ENCODE measurements at places on chromosomes 13 and 19.

DNA sequence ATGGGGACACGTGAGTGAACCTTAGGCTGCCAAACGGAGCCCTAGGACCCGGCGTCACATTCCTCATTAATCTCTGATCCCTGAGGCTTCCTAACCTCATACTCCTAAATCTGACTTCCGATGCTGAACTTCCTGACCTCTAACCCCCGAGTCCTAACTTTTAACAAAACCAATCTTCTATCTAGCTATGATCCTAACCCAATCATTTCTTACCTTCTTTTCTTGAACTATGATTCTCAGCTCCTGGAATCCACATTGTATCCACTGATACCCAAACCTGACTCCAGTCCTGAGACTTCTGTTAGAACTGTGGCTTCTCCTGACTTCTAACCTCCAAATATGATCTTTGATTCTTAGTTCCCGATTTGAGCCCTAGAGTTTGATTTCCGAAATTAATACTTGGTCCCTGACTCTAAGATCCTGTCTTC lies 447 bp downstream of the NFKBIB start:
- peak; percentile 16 for DNase-seq

DNA sequence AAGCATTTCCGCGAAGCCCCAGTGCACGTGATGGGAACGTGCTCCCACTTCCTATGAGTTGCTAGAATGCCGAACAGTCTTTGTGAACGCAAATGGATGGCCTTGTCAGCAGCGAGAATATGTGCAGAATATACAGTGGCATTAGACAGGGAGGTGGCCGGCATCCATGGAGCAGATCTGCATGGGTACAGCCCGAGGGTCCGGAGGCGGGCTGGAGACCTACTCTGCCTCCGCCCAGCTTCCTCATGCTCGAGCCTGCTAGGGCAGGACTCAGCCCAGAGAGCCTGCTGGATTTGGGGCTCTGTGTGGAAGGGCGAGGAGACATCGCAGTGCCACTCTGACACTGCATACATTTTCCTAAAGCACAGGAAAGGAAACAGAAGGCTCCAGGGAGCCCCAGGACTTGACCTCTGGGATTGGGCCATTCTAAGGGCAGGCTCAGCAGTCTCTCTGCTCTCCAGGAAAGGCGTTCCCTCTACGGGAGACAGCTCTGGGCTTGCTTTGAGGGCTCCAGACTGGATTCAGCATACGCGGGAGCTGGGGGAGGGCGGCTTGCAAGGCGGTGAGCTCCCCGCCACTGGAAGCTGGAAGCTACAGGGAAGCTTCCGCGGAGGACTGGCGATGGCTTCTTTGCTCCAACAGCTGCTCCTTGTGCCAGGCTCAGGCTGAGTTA lies 55.9 kb upstream of the UQCRFS1 start:
- no peak for DNase-seq

DNA sequence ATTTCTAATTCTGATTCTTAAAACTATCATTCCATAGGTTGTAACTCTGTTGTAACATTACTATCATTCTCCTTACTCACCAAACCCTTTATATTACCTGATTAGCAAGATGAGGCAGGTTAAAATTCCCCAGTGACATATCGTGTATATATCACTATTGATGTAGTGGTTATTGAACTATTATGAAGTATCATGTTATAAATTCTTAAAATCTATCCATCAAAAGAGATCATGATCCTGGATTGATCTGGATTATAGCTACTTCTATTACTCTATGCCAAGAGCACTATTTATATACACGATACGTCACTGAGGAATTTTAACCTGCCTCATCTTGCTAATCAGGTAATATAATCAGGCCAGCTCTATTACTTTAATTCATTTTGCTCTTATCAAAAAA lies 533.9 kb downstream of the SLITRK6 start:
- DNase-seq, result no peak

- DNase-seq, result no peak
Observed at GRCh38 chr13:27406178-27406939, 18.1 kb upstream of the GTF3A start.

DNA sequence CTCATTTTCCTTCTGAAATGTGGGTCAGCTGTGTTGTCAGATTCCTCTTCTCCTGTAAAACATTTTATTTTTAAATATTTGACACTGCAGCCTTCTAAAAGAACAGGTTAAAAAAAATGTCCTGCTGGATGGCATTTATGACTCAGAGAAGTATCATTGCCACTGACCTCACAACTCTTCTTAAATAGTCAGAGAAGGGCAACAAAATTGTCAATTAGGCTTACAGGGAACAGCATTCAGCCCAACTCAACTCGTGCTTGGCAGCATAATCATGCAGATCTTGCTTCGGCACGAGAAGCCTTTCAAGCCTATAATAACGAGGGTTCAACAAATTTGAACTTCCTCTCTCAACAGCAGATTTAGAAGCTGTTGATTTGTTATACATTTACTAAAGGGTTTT lies 296.7 kb upstream of the DACH1 start:
- no peak for DNase-seq

- DNase-seq, result peak; percentile 22
Observed at GRCh38 chr13:114032126-114032799, 58.4 kb upstream of the C13orf46 start.

DNA sequence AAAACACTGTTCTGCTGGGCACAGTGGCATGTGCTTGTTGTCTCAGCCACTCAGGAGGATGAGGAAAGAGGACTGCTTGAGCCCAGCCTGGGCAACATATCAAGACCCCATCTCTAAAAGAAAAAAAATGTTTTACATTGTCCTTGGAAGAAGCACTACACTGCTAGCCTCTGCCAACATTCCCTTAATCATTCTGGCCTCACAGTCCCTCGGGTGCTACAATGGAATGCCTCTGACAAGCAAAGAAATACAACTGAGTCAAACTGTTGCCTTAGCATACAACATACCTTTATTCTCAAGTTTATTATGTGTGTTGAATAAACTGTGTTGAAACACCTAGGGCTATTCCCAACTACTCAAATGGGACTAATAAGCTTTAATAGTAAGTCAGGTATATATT lies 56.1 kb downstream of the PSPC1 start:
- no peak for DNase-seq

DNA sequence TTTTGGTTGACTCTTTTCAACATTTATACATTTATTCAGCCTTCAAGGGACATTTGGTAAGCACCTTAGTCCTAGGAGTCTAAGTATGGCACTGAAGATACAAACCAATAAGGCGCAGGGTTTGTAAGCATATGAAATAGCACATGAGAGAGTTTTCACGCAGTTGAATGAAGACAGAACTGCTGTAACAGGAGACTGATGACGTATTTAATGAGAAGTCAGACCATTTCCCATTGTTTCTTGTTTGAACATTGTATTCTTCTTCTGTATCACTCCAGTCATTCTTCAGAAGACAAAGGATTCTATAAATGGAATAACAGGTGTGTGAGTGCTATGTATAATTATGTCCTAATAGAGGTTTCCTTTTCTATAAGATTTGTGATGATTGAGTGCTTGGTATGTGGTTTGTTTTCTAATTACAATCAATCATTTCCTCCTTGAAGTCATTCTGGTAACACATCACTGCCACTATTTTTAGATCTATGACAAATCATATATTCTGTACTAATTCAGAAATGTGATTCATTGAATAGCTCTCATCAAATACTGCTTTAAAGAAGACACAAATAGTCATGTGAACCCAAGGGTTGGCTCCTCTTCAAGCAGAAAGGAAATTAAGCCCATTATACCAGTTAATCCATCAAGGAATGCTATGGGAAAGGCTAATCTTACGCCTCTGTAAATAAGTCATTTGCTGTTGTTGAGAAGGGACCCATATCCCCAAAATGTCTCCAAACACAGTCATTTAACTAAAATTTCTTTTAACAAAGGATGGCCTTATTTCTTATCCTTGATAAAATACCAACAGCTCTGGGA lies 222.8 kb upstream of the NBEA start:
- no peak for DNase-seq

DNA sequence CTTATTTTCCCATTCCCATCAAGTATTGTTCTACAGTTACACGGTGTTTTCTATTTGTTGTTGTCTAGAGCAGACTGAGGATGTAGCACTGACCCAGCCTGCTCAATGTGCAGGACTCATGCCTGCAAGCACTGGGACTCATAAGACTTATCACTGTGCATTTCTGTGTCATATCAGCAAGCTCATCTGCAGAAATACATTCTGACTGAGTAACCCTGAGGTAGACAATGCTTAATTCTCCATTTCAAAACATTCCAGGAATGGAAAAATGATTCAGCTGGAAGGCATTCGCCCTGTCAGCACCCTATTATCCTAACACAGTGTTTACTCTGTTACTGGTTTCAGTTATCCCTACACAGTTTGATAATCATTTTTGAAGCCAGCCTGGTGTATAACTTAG lies 2506.4 kb downstream of the PCDH9 start:
- no peak for DNase-seq

- DNase-seq, result no peak
Observed at GRCh38 chr13:33996636-33997035, 178.7 kb downstream of the RFC3 start.

GRCh38 chr13:30737511-30738337 lies 2.4 kb downstream of the ALOX5AP start:
- no peak for DNase-seq

DNA sequence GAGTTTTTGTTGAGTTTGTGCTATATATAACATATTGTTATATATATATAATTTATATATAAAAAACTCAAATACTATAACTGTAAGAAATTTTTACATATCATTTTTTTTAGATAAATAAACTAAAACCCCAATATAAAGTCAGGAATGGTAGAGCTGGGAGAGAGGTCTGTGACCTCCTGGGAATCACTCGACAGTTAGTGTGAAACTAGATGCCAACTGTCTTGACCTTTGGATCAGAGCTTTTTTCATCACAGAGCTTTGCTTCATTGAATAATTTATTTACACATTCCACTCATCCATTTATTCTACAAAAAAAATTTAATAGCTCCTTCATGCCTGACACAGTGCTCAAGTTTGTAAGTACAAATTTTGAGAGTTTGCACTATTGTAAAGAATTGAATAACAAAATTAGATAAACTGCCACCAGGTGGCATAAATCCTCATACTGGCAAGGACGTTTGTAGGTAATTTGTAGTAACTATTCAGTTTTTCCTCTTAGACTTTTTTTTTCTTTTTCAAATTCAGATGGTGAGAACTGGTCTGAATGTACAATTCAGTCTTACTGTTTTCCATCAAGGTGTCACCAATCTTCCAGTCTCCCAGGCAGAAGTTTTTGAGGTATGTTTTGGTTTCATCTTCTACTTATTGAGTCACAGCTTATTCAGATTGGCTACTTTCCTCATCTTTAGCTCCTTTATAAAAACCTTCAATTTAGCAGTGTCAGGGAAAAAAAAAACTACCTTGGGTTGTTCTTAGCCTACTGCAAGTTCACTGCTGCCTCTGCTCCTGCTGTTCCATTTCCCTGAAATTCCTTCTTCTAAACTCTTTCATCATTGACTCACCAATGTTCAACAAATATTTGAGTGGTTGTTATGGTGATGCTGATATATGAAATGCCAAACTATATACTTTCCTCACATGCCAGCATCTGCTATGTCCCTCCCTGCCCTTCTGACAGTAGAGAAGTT lies 28.7 kb downstream of the LACC1 start:
- DNase-seq, result no peak

DNA sequence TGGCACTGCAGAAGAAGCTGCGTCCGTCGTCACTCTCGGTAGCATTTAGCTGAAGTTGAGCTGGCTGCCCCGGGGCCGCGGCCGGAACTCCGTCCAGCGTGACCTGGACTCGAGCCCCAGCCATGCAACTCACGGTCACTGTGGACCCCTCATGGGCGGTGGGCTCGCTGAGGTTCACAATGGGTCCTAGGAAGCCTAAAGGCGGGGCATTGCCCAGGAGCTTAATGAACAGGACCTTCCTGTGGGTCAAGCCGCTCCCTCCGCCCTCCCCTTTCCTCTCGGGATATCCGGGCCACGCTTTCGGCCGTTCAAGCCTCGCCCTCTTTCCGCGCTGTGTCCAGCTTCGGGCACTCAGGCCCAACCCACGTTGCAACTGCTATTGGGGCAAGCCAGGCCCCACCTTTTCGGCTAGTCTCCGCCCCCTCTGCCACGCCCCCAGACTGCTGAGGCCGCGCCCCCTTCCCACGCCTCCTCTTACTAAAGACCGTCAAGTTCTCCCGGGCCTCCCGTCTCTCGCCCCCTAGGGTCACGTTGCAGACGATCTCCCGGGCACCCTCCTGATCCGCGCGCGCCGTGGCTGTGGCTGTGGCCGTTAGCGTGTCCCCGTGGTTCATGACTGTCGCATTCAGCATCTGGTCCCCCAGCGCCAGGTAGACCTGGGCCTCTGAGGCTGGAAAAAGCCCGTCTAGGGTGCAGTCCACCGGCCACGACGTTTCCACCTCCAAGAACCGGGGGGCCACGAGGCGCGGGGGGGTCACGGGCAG lies 1.4 kb upstream of the RAVER1 start:
- DNase-seq, result peak; percentile 78

- no peak for DNase-seq
Observed at GRCh38 chr13:45817833-45818232, 33.7 kb downstream of the SIAH3 start.

- DNase-seq, result no peak
Observed at GRCh38 chr19:30785458-30786137, 413.4 kb downstream of the ZNF536 start.

DNA sequence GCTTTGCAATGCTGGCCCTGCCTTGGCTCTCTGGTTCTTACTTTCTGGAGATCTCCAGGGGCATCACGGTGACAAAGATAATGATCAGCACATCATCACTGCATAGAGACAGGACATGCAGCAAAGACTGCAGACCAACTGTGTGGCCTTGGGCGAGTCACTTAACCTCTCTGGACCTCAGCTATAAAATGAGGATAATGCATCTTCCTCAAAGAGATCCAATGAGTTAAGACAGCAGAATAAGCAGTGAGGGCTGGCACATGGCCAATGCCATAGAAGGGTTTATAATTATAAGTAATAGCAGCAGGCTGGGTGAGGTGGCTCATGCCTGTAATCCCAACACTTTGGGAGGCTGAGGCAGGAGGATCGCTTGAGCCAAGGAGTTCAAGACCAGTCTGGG lies 2.4 kb downstream of the MAG start:
- no peak for DNase-seq

- DNase-seq, result peak; percentile 1
Observed at GRCh38 chr13:76223565-76223964, 587.4 kb downstream of the LMO7 start.

DNA sequence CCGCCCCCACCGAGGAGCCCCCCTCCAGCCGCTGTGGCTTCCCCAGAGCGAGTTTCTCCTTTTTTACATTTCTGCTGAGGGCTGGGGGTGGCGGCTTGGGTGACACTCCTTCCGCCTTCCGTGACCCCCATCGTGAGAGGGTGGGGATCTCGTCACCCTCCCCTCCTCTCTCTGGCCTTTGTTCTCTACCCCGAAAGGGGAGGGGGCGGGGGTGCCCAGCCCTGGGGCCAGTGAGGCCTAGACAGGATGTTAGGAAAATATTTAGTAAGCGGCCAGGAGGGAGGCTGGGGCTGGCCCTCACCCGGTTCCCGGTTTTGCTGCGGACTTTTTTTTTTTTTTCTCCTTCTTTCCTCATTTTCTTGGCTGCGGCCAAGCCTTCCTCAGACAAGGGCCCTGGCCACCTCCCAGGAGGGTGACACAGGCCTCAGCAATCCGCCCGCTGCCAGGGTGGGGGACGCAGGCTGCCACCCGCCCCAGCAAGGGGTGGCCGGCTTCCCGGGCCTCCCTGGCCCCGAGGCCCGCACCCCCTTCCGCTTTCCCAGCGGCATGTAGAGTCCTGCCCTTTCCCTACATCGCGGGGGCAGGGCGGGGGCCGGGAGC lies 3.9 kb downstream of the MIDN start:
- no peak for DNase-seq

All from NT2/D1 (cell line).